Right hindlimb (tissue), 1 donor: ENCODE measurements at places on chromosomes 5 and 9.
A peak's percentile ranks its signal among the peaks of the same experiment; 100 is the strongest.

- no peak for DNase-seq
These were observed 6.6 kb downstream of the GALNT10 start for GRCh38 chr5:154196955-154197652.

GRCh38 chr5:158856794-158857193 is 242.9 kb downstream of the EBF1 start:
- no peak for DNase-seq

DNA sequence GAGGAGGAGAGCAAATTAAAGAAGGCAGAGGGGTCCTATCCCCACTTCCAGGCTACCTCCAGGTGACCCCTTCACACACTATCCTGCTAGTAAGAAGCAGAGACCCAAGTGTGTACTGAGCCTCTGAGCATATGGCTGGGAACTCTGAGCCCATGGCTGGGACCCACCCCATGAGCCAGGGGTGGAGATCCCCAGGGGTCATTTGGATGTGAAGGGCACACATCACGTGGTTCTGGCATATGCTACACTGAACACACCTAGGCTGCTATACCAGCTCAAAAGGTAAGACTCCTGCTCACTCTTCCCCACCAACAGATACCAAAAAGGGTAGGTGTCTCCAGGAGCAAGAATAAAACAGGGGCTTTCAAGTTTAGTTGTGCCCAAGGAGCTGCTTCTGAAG is 149.9 kb downstream of the FRMD3 start:
- no peak for DNase-seq

DNA sequence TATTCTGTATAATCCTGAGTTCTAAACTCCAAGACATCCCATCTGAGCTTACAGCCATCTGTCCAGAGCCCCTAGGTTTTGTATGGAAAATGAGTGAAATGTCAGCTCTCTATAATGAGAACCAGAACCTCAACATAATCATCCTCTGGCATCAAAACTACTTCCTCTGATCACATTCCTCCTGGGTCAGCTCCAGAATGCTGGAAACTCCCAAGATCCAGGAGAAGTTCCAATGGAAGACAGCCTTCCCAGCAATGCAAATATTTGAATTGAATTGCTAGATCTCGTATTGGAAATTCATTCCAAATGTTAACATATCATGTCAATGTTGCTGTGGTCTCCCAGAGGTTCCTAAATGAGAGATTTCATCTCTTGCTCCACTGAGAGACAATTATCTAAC is 23.8 kb downstream of the C9 start:
- DNase-seq = peak; percentile 61

GRCh38 chr5:56816546-56817081 is 1.3 kb downstream of the MAP3K1 start:
- DNase-seq = peak; percentile 66

GRCh38 chr9:85030316-85030715 is 360.8 kb downstream of the NTRK2 start:
- no peak for DNase-seq

GRCh38 chr5:38878391-38879077 is 32.7 kb downstream of the OSMR start:
- no peak for DNase-seq

GRCh38 chr9:22356985-22357384 is 89.6 kb upstream of the DMRTA1 start:
- no peak for DNase-seq

DNA sequence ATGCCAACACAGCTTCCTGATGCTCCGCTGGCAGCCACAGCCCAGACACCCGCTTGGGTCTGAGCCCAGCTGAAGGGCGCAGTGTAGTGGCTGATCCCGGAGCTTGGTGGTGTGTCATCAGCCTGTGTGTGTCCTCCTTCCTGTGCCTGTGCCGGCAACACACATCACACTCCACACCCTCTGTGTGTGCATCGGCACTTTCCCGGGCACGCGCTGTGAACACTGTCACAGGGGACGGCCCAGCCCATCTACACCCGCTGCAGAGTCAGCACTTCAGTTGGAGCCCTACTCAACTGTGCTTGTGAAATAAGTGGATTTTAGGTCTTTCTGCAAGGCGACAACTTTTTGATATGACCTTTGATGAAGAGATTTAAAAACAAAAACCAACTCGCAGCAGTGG is 189.4 kb downstream of the IRX2 start:
- DNase-seq = no peak

- DNase-seq = no peak
These were observed 780.2 kb upstream of the WWC1 start for GRCh38 chr5:167511276-167511675.

DNA sequence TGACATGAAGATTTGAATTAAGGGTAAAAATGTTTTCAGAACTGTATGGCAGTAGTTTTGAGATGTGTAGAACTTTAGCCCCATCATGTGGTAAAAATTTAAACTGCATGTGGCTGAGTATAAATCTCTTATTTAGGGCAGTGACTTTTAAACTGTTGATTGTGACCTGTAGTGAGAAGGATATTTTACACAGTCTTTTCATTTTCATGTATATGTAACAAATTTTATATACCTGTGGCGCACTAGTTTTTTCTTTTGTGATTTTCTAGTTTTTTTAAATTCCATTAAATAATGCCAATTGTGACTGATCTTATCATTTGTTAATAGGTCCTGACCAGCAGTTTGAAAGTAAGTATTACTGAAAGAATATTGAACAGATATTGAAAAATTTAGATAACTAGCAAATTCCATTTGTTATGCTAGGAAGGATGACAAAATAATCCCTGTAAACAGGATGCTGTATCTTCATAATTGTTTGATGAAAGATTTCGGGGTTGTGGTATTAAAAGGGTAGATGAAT is 47.2 kb downstream of the GPBP1 start:
- DNase-seq = no peak

- no peak for DNase-seq
These were observed 267.5 kb upstream of the TMEM161B start for GRCh38 chr5:88536146-88536545.

DNA sequence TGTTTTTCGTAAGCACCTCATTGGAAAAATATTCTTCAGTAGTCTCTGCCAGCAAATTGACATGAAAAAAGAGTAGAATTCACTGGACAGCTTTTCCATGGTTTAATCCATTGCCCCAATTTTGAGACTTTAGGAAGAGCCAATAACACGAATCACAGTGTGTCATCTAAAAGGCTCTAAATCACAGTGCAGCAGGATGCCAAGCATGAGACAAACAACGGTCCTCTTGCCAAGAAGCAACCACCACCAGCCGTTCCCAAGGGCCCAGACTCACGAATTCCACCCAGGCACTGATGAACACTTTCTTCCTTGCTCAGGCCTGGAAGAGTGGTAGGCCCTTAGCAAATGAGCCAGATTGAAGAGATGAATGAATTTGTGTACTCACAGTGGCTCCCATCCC is 18.3 kb upstream of the IRX4 start:
- no peak for DNase-seq
